Activated CD4-positive, alpha-beta T cell treated with anti-CD3 and anti-CD28 coated beads for 36 hours (primary cell): ENCODE measurements at places on chromosomes 6 and 20. TPM values are rescaled to one million over a fixed set of nuclear protein-coding genes. Genes with fewer than 3 reads are reported as not detected.

FOXP4 gene
- 13.8 TPM for total RNA-seq

PLEKHG1 gene
- 8.2 TPM for total RNA-seq

- peaks cover 52% of the 10 kb centered on the region for H3K4me1 ChIP-seq
- H3K36me3 ChIP-seq = no peaks in the 10 kb centered on the region
- peak; percentile 52 for DNase-seq
- H3K27me3 ChIP-seq = no peaks in the 10 kb centered on the region
- peak overlapping the region; percentile 72 for H3K27ac ChIP-seq
Measured at GRCh38 chr20:62774762-62775161, 21.5 kb upstream of the MRGBP start.

GRCh38 chr6:156507656-156508055 is 269.5 kb upstream of the ARID1B start:
- H3K27ac ChIP-seq = no peak overlapping the region
- peaks cover 8% of the 10 kb centered on the region for H3K4me1 ChIP-seq
- H3K4me3 ChIP-seq = no peak overlapping the region
- DNase-seq = no peak

NKAPL gene
- 0.25 TPM for total RNA-seq

GRCh38 chr6:10991115-10991514 is 53.0 kb downstream of the ELOVL2 start:
- H3K4me3 ChIP-seq = no peak overlapping the region
- no peak for DNase-seq
- H3K36me3 ChIP-seq = no peaks in the 10 kb centered on the region

DNA sequence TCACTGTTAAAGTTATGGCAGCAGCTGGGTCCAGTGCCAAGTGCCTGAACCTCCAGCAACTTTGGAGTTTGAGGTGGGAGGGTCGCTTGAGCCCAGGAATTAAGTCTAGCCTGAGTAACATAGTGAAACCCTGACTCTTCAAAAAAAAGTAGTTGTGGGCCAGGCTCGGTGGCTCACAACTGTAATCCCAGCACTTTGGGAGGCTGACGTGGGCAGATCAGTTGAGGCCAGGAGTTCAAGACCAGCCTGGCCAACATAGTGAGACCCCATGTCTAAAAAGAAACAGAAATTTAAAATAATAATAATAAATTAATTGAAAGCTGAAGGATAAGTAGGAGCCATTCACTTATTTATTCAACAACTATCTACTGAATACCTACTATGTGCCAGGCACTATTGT is 33.8 kb downstream of the FKBP5 start:
- peaks cover 25% of the 10 kb centered on the region for H3K36me3 ChIP-seq
- no peak for DNase-seq
- peaks cover 32% of the 10 kb centered on the region for H3K4me1 ChIP-seq
- no peak overlapping the region for H3K27ac ChIP-seq

RBM24 gene
- total RNA-seq = not detected

DNA sequence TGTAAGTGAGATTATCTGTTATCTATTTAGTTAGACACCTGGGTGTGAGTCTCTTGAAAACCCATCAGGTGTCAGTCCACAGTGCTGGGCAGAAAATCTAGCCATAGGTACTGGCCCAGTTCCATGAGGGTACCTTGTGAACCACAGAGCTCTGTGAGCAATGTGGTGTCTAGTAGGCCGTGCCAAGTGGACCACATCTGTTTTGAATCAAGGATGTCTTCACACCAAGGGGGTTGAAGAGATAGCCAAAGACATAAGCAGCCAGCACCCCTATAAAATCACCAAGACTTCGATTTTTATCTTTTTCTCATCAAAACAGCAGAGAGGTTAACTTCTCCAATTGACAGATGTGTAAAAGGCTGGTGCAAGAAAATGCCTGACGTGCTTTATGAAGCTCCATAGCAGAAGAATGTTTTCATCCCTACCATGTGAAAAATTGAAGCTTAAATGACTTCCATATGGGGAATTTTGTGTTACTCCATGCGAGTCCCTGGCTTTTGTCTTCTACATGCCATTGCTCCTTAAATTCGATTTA is 368.7 kb downstream of the HAO1 start:
- no peak overlapping the region for H3K27ac ChIP-seq
- no peaks in the 10 kb centered on the region for H3K4me1 ChIP-seq

- H3K36me3 ChIP-seq = peaks cover 6% of the 10 kb centered on the region
- no peak overlapping the region for H3K27ac ChIP-seq
- H3K27me3 ChIP-seq = no peaks in the 10 kb centered on the region
Measured at GRCh38 chr6:7993952-7994351, 70.2 kb downstream of the BLOC1S5 start.

CST5 gene
- not detected for total RNA-seq

ASIP gene
- total RNA-seq = not detected

HLA-DQB2 gene
- 0.69 TPM for total RNA-seq
